SIG-M5 (cell line): ENCODE measurements at places on chromosomes 7 and 10.

- no peak for DNase-seq
Measured at GRCh38 chr7:118158766-118159165, 25.2 kb upstream of the LSM8 start.

- no peak for DNase-seq
Measured at GRCh38 chr7:49767719-49768118, 5.7 kb upstream of the VWC2 start.

- DNase-seq: no peak
Measured at GRCh38 chr7:91165006-91165845, 99.0 kb upstream of the FZD1 start.

DNA sequence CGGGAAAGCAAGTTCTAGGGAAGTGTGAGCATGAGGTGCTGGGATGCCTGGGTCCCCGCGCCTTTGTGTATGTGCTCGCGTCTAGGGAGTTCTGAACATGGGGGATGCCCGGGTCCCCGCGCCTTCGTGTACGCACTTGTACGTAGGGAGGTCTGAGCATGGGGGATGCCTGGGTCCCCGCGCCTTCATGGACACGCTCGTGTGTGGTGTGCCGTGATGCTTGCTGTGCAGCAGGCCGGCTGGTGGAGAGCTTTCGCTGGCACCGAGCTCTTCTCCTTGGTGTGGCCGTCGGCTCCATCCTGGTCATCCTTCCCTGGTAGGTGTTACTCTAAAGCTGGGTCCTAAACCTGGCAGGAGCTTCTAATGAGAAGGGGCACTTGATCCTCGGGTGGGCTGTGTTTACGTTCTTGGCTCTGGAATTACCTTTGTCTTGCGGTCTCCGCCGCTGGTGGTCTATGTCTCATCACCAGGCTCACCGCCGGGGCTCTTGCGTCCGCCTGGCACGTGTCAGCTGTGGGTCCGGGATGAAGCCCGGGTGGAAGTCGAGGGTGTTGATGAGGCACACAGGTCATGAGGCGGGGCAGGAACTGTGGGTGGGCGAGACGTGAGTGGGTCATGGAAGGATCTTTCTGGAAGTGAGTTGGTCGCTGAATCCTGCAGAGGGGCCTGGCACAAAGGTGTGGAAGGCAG is 63.5 kb downstream of the DNAJB6 start:
- no peak for DNase-seq

GRCh38 chr10:117622471-117623184 is 80.1 kb downstream of the EMX2 start:
- DNase-seq: no peak

DNA sequence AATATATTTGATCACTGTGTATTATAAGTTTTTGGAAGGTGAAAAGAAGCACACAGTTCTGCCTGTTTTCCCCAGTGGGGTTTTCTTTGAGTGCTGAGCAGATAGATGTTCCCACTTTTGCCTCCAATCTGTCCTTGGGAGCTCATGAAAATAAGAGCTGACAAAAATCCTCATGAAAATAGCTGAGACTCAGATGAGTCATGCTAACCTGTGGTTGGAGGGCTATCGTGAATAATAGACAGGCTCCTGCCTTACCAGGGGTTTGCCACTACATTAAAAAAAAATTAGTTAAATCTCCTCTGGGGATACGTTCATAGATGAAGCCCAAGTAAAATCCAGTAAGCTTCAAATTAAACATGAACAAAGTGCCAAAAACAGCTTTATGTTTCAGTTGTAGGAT is 10.9 kb upstream of the AOAH start:
- DNase-seq: no peak

DNA sequence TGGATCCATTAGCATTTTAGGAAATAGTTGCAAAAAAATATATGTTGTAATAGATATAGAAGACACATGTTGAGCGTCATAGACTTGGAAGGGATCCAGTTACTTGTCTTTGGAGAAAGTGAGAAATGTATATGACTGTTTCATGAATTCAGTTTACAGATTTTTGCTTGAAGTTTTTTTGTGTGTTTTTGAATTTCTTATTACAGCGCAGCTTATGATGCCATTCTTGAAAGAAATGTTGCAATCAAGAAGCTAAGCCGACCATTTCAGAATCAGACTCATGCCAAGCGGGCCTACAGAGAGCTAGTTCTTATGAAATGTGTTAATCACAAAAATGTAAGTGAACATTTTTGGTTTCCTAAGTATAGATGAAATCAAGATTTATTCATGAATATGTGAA is 98.2 kb downstream of the MAPK8 start:
- no peak for DNase-seq
